ENCODE measurements at places on chromosomes 1 and 21.

DNA sequence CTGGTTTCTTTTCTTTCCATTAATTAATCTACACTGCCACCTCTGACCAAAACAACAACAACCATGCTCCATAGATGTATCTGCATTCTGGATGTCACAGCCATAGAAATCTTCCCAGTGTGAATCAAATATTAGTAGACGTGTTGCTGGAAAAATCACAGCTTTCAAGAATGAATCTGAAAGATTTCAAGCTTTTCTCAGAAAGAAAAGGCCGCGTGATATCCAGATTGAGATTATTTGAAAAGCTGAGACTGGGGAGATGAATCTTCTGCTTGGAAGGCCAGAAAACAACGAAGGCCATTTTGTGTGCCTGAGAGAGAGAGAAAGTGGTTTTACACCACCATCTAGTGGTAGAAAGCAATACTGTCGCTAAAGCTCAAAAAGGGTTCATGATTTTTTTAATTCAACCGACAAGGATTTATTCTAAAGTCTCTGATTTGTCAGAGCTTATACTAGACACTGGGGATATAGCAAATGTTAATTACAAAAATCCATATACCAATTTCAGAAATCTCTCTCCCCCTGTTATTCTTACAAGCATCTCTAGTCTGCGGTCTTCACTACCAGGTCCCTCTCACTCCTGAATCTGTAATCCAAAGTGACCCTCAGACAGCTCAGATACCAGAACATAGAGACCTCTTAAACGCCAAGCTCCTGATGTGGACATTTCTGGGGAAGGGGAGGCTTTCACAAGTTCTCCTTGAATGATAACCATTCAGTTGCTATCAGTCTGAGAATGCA is 87.5 kb upstream of the SGIP1 start:
- DNase-seq: no peak

GRCh38 chr21:34337741-34338140 is 26.1 kb upstream of the KCNE2 start:
- no peak for DNase-seq

DNA sequence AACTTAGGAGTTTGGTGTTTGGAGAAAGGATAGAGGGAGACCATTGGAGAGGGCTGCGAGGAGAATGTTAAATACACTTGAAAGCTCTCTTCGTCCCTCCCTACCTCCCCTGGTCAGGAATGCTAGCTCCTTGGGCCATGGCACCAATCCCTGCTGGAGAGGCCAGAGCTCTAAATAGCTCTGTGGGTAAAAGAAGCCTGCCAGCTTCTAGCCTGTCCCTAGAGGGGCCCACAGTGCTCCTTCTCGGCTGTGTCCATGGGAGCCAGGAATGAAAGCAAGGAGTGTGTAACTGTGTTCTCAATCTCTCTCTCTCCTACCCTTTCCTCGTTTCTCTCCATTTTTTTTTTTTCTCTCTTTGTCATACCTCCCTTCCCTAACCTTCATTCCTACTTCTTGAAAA is at the start of gene CCDC190:
CCDC190 (minus strand) TSS at position 75 of the 400 bp plus-strand sequence. CDS start 1,529 bp downstream, outside the sequence.
- no peak for DNase-seq

- DNase-seq: no peak
These were observed 6.9 kb downstream of the MAPKAPK2 start for GRCh38 chr1:206691604-206692003.

- no peak for DNase-seq
These were observed 327.6 kb upstream of the SNX7 start for GRCh38 chr1:98333936-98334335.

- DNase-seq: no peak
These were observed 19.1 kb downstream of the RUNX3 start for GRCh38 chr1:24910751-24911650.

GRCh38 chr1:198246337-198246736 is 89.5 kb downstream of the NEK7 start:
- no peak for DNase-seq

GRCh38 chr1:193705554-193705981 is 519.2 kb upstream of the B3GALT2 start:
- DNase-seq: no peak

DNA sequence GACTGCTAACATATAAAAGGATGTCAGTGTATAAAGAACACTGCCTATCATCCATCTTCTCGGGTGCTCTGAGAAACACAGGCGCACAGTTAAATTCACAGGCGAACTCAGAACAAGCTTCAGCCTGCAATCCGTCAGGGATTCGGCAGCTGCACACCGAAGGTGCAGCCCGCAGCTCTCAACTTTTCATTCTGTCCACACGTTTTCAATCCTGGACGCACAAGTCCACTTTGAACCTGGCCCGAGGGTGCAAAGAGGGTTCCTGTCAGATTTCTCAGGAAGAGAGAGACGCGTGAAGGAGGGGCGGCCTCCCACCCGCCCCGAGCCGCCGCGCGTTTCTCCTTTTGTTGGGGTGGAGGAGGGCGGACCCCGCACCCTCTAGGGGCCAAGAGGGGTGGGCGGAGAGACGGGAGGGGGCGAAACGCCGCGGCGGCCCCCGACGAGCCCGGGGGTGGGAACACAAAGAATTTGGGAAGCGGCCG is 724 bp downstream of the DOCK7 start:
- peak; percentile 34 for DNase-seq

- DNase-seq: no peak
These were observed 621.0 kb upstream of the NCAM2 start for GRCh38 chr21:20377250-20377649.

- DNase-seq: no peak
These were observed 44.5 kb downstream of the DMRTA2 start for GRCh38 chr1:50378770-50379169.

DNA sequence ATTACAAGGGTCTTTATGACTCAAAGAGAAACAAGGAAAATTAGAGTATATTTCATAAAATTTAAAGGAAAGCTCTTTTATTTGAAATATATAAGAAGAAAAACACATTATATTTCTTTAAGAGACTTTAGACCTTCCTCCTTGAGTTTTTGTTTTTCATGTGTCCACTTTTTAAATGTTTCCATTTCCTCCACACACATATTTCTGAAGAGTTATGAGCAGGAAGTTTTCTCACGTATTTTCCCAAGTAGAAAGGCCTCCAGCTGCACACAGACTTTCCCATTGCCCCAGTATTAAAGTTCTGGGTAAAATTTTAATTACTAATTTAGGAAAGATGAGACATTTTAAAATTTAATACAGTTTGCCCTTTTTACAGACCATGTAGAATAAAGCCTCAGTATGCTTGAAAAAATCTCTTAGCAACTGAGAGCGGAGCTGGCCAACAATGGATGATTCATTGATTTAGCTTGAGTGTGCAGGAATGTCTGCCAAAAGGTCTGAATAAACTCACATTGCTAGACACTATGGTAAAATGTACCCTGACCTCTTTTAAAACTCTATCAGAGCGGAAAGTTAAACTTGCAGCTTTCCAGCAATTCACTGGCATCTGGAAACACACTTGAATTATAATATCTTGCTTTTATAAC is 57.9 kb downstream of the DDAH1 start:
- no peak for DNase-seq

- DNase-seq: no peak
These were observed 151.1 kb downstream of the ZNF281 start for GRCh38 chr1:200258447-200259375.

DNA sequence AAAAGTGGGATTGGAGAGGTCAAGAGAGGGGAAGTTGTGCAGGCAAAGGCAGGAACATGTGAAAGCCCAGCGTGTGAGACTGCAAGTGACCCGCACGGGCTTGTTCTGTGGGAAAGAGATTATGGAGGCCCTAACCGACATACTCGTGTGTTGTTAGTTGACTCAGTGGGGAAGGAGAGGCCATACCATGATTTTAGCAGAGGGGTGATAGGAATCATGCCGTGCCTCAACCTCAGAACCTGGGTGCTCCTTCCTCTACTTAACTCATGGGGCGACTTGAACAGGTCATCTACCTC is 19.3 kb downstream of the PGLYRP3 start:
- no peak for DNase-seq

- DNase-seq: no peak
These were observed 6.8 kb downstream of the THEM5 start for GRCh38 chr1:151846686-151847237.

DNA sequence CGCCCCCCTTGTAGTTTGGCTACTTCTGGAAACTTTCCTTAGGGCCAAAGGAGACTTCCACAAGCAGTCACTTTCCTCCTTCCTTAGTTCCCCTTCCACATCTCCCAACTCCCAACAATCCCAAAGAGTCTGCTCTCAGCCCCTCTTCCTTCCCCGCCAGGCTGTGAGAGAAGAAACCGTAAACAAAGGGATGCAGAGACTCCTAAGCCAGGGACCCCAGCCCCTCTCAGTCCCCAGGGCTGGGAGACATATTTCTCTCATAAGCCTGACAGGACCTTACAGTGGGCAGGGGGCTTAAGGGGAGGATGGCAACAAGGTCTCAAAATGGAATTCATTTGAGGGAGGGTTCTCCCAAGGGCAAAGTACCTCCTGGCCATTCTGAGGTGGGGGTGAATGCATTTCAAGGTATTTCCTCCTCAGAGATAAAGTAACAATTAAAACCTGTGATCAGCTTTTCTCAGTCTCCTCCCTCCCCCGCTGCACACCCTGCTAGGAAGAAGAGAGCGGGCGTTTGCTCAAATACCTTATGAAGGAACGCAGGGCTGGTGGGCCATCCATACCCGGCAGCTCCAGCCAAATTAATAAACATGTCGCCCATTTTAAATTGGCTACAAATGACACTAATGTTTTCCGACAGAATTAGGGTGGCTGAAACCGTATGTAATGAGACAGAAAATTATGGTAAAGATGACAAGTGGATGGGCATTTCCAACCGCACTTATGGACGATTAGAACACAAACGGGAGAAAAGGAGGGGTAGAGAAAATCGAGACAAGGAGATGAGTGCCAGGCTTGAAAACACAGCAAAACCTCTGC is 4.0 kb downstream of the BARHL2 start:
- DNase-seq: no peak

DNA sequence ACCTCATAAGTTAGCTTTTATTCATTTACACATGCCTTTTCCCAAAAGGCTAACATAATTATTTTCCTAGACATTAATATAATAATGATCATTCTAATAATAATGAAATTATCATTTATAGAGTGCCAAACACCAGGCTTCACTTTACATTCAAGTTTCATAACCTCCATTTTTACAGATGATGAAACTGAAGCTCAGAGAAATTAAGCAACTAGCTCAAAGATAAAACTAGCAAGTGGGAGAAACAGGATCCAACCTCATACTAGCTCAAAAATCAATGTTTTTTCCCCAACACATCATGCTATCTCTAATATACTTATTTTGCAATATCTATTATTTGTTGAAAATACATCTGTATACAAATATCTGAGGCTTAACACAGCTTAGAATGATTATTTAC is 14.0 kb downstream of the LPGAT1 start:
- DNase-seq: no peak

DNA sequence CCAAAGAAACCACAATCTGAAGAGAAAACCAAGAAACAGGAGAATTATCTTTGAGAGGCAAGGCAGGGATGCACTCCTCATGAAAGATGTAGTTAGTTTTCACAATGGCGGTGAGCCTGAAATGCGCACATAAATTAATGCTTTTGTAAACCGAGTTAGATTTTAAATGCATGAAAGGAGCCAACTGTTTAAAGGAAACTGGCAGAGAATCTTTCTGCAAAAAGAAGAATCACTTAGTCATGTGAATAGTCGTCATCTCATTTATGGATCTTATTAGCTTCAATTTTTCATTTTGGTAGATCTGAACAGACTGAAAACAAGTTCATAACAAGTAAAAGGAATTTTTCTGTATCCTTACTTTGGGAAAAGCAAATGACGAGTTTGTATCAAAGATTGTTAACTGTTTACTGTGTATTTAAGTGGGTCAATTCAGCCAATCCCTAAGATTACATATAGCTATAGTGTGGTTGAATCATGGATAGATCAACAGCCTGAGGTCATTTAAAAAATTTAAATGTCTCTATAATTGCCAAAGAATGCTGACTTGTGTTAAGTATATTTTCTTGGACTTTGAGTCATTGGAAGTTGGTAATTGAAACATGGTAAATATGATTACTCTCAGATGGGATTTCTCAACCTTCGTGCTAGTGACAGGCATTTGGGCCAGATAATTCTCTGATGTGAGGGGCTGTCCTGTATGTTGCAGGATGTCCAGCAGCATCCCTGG is 226.6 kb upstream of the KAZN start:
- DNase-seq: no peak

GRCh38 chr1:70311369-70311768 is 43.2 kb downstream of the ANKRD13C start:
- DNase-seq: no peak

GRCh38 chr1:232367293-232367692 is 262.6 kb downstream of the SIPA1L2 start:
- no peak for DNase-seq

GRCh38 chr1:6582370-6582769 is 2.6 kb downstream of the ZBTB48 start:
- DNase-seq: no peak

- no peak for DNase-seq
These were observed 2.4 kb downstream of the QSOX1 start for GRCh38 chr1:180157108-180157507.

GRCh38 chr1:165501330-165501969 is 42.4 kb upstream of the LRRC52 start:
- DNase-seq: no peak

GRCh38 chr1:5998906-5999301 is 6.7 kb upstream of the NPHP4 start:
- no peak for DNase-seq

DNA sequence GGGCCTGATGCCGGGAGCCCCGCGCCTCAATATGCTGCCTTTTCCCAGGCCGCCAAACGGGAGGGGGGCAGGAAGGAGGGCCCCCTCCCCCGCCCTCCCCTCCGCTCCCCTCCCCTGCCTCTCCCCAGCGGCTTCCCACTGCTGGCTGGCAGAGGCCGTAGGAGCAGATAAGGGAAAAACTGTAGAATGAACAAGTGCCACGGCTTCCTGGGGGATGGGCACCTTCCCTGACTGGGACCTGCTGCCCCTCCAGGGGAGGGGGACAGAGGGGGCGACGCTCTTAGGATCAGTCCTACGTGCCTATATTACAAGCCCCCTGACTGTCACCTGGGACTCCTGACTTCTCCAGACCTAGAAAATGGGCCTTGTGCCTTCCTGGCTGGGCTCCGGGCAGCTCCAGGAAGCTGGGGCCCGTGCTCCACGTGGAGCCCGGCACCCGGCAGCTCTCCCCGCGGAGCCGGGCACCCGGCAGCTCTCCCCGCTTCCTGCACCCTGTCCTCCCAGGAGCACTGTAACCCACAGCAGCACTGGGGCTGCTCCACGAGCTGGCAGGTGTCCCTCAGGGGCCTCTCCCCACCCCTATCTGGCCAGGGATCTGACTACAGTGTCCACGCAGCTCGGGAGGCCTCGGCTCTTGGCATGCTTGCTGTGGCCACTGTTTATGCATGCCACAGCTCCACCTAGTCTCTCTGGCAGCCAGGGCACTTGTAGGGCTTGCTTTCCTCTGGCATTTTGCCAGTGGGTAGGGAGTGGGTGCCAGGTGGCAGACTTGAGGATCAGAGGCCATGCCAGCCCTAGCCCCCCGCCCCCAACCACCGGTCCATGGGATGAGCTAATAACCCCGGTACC is 674 bp upstream of the HES5 start:
- DNase-seq: no peak

GRCh38 chr1:99305626-99306025 is 41.3 kb downstream of the PLPPR4 start:
- DNase-seq: no peak
